SK-N-DZ (cell line): ENCODE measurements at places on chromosomes 16 and 17.

DNA sequence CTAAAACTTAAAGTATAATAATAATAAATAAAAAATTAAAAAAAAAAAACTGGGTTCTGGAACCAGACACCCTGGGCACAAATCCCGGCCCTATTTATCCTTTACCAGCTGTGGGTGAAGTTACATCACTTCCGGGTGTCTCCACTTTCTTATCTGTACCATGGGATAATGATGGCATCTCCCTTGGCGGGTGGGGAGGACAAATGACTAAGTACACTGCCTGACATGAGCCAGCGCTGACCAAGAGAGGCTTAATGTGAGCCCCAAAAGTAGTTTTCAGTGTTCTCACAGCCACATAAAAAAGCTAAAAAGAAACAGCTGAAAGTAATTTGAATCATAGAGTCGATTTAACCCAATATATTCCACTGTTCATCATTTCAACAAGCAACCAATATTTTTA lies 424.9 kb downstream of the SOX9 start:
- DNase-seq: no peak

DNA sequence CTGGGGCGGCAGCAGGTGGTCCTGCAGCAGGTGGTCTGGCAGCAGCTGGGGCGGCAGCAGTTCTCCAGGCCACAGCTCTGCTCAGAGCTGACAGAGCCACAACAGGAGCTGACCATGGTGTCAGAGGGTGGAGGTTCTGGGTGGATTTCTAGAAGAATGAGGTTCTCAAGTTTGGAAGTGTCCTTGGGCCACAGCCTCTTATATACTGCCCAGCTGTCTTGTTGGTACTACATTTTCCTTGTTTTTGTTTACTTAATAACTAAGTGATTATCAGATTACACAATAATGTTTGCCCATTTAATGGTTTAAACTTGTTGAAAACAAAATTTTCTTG lies at the start of gene KRTAP4-5:
Gene KRTAP4-5, minus strand, starts transcription at position 174 of the 334 bp plus-strand sequence. Its CDS starts 58 bp downstream, at position 116.
- no peak for DNase-seq

GRCh38 chr17:74290340-74290739 lies 16.3 kb downstream of the DNAI2 start:
- no peak for DNase-seq

- no peak for DNase-seq
Measured at GRCh38 chr16:8943001-8943763, 20.5 kb downstream of the USP7 start.

- DNase-seq: no peak
Measured at GRCh38 chr17:67156269-67157199, 88.5 kb downstream of the HELZ start.
